Stimulated activated CD4-positive, alpha-beta T cell treated with anti-CD3 and anti-CD28 coated beads, Interleukin-12 subunit alpha, Interleukin-12 subunit beta, amount 100 ng/mL, for 48 hours (primary cell): ENCODE measurements at places on chromosomes 16 and 17.

GRCh38 chr17:74658620-74659019, 35.1 kb upstream of the CD300E start:
- DNase-seq: no peak

DNA sequence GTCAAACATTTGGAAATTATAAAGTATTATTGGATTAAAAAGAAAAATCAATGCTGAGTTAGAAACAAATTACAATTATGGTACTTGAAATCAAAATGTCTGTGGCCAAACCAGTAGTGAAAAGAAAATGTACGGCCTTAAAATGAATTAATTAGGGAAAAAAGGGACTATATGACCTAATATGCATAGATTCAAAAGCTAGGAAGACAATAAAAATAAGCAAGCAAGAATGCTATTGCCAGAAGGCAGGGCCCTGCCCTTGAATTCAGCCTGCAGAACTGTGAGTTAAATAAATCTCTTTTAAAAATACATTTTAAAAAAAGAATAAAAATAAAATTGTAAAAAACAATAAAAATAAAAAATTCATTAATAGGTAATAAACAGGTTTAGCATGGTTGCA, 88.7 kb downstream of the TRIM37 start:
- DNase-seq: no peak

- no peak for DNase-seq
These were observed 77.6 kb downstream of the PRKCA start for GRCh38 chr17:66379996-66380395.

GRCh38 chr17:82390860-82391435, 19.4 kb downstream of the UTS2R start:
- DNase-seq: no peak

- DNase-seq: no peak
These were observed 11.1 kb downstream of the PTRH2 start for GRCh38 chr17:59695945-59696681.
